Activated naive CD4-positive, alpha-beta T cell treated with Interleukin-2 at 50 U/mL for 16 hours (primary cell): ENCODE measurements at places on chromosomes 3 and 15.

DNA sequence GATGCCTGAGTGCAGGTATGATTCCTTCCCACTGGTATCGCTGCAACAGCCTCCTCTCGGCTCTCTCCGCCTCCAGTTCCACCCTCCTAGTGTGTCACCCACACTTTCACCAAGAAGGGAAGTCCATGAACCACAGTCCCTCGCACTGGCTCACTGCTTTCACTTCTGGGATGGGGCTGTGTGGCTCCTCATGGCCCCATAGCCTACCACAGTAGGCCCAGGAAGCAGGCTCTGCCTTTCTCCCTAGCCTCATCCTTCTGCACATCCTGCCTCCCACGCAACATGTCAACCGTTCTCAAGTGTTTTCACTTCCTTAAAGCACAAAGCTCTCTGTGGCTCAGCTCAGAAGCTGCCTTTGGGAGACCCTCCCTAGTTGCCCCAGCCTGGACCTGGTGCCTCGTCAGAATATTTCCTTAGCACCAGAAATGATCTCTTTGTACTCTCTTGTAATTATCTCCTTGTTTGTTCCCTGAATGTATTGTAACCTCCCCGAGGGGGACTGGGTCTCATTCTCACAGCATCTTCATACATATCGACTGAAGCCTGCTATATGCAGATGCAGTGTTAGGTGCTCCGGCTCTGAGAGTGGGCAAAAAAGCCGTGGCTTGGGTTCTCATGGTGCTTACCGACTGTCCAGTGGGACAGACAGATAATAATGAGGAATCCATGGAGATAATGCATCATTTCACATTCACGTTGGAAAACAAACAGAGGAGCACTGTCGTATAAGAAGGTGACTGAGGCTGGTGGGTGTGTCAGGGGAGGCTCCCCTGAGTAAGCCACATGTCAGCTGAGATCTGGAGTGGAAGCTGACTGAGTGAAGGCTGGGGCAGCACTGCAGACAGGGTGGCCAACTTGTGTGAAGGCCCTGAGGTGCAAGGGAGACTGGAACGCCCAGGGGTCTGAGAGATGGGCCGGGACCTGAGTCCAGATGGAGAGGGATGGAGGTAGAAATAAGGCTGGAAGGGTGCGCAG lies 107.1 kb downstream of the DGKG start:
- peak; percentile 22 for DNase-seq

DNA sequence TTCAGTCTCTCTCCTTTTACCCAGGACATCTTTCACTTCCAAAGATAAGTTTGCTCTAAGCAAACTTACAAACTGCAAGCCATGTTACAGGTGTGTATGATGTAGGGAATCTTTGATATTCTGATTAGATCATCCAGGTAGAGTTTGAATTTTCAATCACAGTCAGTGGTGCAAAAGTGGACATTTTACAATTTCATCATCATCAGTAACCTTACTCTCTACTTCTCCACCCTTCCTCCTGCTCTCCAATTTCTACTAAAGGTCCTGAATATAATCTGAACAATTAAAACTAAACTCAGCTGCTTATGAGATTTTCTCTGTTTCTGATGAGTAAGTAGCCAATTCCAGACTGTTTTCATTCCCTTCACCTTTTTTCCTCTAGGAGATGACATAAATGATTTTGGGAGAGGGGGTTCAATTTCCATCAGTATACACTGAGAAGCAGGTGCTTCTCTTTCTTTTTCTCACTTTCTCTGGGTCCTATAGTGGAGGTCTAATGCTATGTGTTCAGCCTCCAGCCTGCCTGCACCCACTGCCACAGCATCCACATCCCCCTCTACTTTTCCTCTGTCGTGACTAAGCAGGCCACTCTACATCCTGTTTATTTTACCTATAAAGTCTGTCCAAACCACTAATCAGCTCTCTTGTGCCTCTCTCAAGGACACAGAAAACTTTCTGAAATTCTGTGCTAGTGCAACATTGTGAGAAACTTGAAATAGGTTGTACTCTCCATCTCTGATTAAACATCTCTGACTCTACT lies 27.6 kb downstream of the SUCNR1 start:
- DNase-seq: no peak

GRCh38 chr3:172708921-172709773 lies 1.7 kb downstream of the NCEH1 start:
- no peak for DNase-seq

DNA sequence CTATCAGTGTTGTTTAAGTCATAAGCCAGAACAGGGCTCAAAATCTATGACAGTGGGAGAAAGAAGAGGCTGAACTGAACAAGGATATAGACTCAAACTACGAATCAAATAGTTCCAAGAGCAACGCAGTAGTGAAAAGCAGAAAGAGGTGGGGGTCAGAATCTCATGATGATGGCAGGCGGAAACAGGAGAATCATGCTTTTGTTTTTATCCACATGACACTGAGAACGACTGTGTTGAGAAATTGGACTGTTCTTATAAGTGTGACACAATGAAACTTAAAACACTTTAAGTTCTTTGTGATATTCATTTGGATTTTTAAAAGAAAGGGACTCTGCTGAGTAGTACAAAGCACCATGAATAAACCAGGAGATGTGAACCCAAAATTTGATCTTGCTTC lies 309.4 kb downstream of the ULK4 start:
- DNase-seq: no peak

GRCh38 chr3:172134352-172134751 lies 95.0 kb downstream of the FNDC3B start:
- DNase-seq: no peak

DNA sequence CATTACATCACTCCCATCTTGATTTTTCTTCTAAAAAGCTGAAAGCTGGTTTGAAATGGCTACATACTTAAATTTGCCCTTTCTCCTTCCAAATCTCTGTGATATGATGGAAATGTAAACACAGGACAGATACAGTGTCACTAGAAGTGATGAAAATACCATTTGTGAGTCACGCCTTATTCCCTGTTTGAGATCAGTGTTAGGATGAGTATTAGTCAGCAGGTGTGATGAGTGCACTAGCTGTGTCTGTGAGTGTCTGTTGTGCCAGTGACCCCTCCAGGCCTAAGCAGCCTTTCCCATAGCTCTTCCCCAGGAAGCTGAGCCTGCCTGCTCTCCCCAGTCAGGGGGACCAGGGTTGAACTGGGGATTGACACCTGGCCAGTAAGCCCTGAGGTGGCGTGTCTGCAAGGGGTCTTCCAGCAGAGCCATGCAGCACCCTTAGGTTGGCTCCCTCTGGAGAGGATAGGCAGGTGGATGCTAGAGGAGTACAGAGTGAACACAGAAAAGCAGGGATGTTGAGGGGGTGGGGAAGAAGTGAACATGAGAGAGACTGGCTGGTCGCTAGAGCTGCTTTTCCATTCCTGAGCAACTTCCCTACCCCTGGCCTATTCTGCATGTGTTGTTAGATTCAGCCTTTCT lies 92.0 kb downstream of the PDE8A start:
- DNase-seq: no peak

DNA sequence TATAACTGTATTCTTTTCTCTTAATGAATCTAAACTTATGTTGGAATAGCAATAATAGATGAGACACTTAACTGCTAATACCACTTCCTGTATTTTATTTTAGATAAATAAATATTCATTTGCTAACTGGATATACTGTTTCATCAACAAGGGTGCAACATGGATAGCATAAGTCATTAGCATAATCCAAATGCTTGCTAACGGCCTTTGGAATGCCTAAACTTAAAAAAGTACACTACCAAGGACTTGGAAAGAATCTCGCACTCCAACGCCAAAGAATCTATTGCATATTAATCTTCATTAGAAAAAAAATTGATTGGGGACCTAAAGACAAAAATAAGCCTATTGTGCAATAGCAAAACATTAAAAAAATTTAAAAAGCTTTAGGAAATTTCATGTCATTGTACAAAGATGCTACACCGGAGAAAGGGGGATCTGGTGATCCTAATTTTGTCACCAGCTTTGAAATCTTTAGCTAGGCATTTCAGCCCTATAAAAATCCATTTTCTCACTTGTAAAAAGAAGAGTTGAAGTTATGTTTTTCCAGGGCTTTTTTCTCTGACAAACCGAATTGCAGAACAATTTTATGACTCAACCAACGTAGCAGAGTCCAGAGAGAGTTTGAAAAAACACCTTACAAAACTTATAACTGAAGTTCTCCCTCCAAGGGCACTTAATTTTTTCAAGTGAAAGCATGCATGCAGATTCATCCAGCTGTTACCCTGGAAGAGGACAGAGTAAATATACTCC lies 4.1 kb downstream of the VGLL3 start:
- DNase-seq: no peak

GRCh38 chr3:16069149-16069922 lies 105.1 kb upstream of the GALNT15 start:
- no peak for DNase-seq

- DNase-seq: no peak
These were observed 160.4 kb upstream of the SLC2A2 start for GRCh38 chr3:171186817-171187500.
